Erythroblast (primary cell): ENCODE measurements at places on chromosomes 2 and 18.
A peak's percentile ranks its signal among the peaks of the same experiment; 100 is the strongest.

DNA sequence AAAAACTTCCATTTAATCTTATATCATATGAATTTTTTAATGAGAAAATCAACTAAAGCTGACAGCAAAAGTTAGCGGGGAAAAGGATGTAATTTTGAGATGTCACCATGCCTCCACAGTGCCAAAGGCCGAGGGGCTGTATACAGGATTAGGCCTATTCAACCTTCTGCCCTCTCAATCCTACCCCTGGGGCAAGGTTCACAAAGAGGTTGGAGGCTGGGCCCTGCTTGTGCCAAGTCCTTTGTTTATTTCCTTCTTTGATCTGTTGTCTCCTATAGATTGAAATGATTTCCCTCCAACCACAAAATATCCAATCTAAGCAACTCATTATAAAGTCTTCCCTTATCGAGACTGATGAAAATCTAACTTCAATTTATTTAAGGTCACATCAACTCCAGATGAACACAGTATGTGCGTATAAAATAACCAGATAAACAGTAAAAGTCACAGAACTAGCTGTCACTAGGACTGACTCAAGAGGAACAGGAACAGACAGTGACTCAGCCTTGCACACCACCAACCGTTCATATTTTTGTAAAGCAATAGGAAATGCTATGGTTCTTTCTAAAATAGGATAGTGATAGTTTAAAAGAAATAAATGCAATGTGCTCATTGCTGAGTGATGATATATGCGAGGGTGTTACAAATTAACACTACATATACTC is 95.8 kb downstream of the SLC25A12 start:
- DNase-seq, result no peak

DNA sequence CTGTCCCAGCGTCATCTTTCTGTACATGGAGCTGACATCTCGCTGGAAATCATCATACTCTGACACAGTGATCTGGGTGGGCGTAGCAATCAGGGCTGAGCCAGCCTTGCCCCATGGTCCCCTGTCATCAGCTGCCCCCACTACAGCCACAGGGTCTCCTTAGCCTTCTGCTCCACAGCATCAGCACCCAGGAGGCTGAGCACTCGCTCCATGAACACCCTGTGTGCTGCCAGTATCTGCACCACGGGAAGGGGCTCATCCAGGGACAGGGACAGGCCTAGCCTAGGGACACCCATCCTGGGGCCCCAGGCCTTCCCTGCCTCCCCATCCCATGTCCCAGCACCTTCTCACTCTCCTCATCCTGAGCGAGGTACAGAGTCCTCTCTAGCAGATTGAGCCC is 11.4 kb downstream of the ALPG start:
- DNase-seq, result no peak

- no peak for DNase-seq
Measured at GRCh38 chr2:28387082-28387960, 5.3 kb upstream of the FOSL2 start.

DNA sequence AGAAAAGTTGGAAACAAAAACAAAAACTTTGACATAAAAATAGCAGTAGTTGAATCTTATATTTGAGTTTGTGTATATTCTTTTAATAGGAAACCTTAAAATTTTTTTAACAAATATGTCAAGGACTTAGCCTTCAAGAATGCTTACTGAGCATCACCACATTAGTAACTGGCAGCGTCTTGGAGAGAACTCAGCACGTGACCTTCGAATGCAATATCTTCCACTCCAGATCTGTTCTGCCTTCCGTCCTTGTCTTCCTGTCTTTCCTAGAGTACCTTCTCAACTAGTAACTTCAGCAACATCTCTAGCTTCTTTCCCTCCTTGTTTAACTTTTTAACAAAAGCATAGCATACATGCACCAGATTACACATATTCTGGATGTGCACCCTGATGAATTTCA is 972 bp downstream of the RSAD2 start:
- peak; percentile 17 for DNase-seq

- no peak for DNase-seq
Measured at GRCh38 chr2:221397187-221397586, 174.9 kb downstream of the EPHA4 start.

GRCh38 chr2:143558665-143559064 is 429.4 kb downstream of the ARHGAP15 start:
- peak; percentile 18 for DNase-seq
